DMS153 (cell line): ENCODE measurements at places on chromosomes 16 and 17.

GRCh38 chr17:1620486-1620885 lies 8.1 kb downstream of the SLC43A2 start:
- DNase-seq: no peak

GRCh38 chr17:14746822-14747602 lies 446.1 kb downstream of the HS3ST3B1 start:
- no peak for DNase-seq

DNA sequence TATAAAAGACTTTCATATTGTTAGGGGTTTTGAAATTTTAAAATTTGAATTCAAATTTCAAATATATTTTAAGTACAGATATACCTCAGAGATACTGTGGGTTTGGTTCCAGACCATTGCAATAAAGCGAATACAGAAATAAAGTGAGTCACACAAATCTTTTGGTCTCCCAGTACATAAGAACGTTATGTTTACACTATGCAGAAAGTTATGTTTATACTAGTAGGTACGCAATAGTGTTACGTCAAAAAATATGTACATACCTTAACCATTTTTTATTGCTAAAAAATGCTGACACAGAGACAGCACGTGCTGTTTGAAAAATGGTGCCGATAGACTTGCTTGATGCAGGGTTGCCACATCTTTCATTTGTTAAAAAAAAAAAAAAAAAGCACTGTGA lies 19.7 kb downstream of the NUP88 start:
- no peak for DNase-seq

- DNase-seq: no peak
Observed at GRCh38 chr17:28724500-28725165, 1.4 kb downstream of the TLCD1 start.

- peak; percentile 67 for DNase-seq
Observed at GRCh38 chr17:78759203-78759968, 22.7 kb downstream of the CYTH1 start.
